ENCODE measurements at places on chromosomes 2 and 18.

DNA sequence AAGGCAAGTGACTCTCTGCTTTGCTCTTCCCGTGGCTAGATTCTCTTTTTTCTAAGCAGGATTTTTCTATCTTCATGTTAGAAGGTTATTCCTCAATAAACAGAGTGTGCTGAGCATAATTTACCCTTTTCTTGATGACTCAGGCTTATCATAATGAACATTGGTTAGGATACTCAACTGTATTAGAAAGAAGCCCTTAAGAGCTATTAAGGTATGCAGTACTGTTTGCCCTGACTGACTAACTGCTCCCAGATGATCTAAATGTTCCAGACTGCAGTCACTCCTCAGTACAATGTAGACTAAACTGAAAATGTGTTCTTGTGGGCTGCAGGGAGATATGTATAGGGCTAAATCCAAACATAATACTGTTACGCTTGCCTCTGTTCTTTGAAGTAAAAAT is 687.8 kb downstream of the NUP35 start:
- no peak for DNase-seq

DNA sequence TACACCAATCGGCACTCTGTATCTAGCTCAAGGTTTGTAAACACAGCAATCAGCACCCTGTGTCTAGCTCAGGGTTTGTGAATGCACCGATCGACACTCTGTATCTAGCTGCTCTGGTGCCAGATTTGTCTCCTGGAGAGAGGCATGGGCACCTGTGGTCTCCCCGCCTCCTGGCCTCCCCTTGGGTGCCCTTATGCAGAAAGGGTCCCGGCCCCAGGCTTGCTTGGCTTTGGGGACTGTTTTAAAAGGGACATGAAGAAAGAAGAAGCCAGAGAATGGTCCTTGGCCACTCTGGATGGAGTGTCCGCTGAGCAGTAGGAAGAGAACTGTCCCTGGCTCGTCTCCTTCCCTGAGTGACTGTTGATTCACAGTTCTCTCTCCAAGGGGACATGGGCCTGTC is 11.5 kb upstream of the ALPP start:
- DNase-seq, result no peak

- no peak for DNase-seq
Measured at GRCh38 chr2:31413862-31414550, 536 bp downstream of the XDH start.

GRCh38 chr2:105791229-105791628 is 46.5 kb downstream of the NCK2 start:
- DNase-seq, result no peak

DNA sequence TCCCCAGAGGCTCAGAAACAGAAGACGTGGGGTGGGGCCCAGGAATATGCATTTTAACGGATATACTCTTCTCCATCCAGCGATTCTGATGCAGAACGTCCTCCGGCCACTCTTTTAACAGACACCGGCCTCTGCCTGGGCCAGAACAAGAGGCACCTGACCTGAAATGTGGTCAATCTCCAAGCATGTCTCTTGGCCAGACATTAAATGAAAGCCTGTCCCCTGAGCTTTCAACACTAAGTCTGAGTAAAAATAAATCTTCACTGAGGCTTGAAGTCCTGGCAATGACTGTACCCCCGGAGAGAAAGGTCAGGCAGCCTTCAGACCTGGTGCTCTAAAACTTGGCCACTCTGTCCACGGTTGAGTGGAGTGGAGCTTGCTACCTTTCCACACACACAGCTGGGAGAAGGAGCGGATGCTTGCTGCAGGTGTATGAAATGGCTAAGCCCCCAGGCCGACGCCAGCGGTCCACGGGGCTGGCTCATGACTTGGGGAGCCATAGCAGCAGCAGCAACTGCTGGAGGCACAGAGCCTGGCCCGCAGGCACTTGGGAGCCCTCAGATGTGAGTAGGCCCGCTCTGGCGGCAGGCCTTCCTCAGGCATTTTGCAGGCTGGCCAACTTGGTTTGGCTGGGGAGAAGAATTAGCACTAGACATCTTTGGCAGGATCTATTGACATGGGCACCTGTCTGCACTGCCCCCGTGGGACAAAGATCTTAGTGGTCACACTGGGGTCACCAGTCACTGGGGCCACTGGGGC is 79.7 kb downstream of the TMEM17 start:
- DNase-seq, result no peak

- DNase-seq, result no peak
Measured at GRCh38 chr2:85319796-85320195, 8.0 kb downstream of the TGOLN2 start.

DNA sequence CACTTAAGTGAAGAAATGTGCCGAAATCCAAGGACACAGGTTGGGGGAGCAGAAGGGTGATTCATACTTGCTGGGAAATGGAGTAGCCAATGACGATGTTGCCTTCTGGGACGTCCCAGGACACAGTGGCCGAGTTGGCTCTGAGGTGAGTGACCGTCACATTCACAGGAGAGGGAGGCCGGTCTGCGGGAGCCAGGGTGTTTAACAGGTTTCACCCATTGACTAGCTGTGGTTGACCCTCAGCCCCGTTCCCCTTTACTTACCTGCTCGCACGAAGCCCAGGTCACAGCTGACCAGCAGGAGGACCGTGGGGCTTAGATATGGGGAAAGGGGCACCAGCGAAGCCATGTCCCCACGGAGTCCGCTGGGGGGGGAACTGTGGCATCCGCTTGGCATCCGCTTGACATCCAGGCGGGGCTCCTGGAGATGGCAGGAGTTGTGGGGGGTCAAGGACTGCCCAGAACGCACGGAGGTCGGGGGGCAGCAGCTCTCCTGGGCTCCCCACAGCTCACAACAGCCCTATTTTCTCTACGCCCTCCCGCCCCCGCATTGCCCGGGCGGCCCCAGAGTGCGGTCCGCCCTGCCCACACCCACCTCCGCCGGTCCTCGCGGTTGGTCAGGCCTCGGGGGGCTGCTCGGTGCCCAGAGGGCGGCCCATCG is 586 bp downstream of the FNDC4 start:
- no peak for DNase-seq

Measured in stimulated activated CD4-positive, alpha-beta T cell treated with anti-CD3 and anti-CD28 coated beads, TNF-alpha, amount 100 ng/mL, for 1 hour (primary cell).